ENCODE measurements at places on chromosomes 5 and 9.
A peak's percentile ranks its signal among the peaks of the same experiment; 100 is the strongest.

GRCh38 chr9:16100537-16101091, 547.8 kb downstream of the CCDC171 start:
- DNase-seq = no peak

GRCh38 chr5:61275841-61276240, 56.2 kb upstream of the ZSWIM6 start:
- no peak for DNase-seq

GRCh38 chr5:14223372-14223771, 80.2 kb downstream of the TRIO start:
- DNase-seq = no peak

DNA sequence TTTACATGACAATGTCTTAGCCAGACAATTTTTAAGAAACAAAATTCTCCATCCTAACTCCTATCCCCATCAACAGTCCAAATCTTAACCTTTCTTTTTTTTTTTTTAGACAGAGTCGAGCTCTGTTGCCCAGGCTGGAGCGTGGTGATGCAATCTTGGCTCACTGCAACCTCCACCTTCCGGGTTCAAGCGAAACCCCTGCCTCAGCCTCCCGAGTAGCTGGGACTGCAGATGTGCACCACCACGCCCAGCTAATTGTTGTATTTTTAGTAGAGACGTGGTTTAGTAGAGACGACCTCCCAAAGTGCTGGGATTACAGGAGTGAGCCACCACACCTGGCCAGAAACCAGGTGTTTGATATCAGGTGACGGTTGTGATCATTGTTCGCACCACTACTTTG, 10.2 kb downstream of the ABL1 start:
- DNase-seq = no peak

DNA sequence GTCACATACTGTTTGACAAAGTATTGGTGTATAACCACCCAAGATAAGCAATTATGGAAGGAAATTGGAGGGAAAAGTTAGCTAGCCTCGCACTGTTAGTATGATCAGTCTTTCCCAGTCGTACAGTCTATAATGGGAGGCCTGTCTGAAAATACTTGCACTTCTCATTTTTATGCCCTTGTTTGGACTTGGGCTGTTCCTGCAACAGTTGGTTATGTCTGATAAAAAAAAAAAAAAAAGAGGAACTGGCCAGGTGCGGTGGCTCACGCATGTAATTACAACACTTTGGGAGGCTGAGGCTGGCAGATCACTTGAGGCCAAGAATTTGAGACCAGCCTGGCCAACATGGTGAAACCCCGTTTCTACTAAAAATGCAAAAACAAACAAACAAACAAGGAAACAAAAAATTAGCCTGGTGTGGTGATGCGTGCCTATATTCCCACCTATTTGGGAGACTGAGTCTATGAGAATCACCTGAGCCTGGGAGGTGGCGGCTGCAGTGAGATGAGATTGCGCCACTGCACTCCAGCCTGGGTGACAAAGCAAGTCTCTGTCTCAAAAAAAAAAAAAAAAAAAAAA, 58.3 kb upstream of the ANKRD33B start:
- no peak for DNase-seq

DNA sequence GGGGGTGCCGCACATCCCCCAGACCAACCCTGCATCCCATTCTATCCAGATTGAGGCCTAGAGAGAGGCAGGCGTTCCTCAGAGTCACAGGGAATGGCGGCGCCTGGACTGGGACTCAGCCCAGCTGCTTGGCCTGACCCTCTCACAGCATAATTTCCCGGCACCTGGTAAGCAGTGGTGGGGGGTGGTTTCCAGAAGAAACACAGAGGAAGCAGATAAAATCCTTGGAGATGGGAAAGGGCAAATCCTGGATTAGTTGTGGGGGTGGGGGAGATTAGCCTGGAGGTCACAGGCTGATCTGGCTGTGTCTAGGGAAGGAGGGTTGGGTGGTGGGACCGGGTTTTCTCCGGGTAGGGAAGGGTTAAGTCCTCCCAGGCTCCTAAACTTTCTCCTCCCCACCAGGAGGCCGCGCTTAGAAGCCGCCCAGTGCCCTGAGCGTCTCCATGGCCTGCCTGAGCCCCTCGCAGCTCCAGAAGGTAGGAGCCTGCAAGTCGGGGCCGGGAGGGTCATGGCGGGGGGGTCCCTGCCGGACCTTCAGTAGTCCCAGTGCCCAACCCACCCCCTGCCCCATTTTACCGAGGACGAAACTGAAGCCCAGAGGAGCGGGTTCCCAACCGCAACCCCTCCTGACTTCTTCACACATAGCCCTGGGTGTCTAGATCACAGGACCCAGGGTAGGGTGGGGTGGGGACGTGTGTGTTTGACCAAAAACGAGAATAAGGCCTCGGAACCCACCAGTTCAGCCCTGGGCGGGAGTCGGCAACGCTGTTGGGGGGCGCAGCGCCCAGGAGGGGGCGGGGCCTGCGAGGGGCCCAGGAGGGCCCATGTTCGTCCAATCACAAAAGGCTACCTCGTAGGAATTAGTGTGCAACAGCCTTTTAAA, 1.3 kb downstream of the PHYHD1 start:
- no peak for DNase-seq

DNA sequence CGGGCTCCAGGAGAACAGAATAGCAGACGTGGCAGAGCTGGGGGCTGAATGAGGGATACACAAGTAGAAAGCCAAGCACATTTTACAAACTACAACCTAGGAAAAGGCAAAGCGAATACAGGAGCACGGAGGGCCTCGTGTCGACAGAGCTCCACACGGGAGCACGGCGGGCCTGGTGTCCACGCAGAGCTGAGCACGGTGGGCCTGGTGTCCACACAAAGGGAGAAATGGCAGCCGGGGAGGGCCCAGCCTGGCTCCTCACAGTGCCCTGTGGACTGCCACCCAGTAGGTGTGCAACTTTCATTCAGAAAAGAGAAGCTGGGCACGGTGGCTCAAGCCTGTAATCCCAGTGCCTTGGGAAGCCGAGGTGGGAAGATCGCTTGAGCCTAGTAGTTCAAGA, 3.4 kb upstream of the INPP5E start:
- no peak for DNase-seq

GRCh38 chr9:38621434-38622287, 1.3 kb upstream of the ANKRD18A start:
- DNase-seq = no peak

- peak; percentile 9 for DNase-seq
Measured at GRCh38 chr5:138111937-138112336, 27.3 kb downstream of the NME5 start.

- DNase-seq = no peak
Measured at GRCh38 chr5:24385070-24385469, 259.7 kb downstream of the CDH10 start.

- no peak for DNase-seq
Measured at GRCh38 chr5:27290172-27290571, 251.8 kb upstream of the CDH9 start.

- DNase-seq = no peak
Measured at GRCh38 chr9:119088002-119088547, 281.2 kb downstream of the BRINP1 start.

- no peak for DNase-seq
Measured at GRCh38 chr5:157785801-157786200, 42.3 kb downstream of the LSM11 start.

DNA sequence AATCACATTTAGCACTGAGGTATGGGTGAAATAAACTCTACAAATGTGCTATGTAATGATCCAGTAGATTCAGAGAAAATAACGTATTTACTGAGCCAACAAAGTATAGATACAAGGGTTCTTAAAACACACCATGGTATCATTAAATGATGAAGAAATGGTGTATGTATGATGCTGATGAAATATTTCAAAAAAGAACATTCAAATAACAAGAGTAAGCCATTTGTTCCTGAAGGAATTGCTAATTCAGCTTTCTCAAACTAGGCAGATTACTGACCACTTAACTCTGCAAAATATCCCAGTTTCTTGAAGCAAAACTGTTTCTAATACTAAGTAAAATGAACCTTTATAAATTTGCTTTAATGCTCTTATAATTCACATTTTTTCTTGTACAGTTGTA, 97.6 kb upstream of the IFNE start:
- no peak for DNase-seq

DNA sequence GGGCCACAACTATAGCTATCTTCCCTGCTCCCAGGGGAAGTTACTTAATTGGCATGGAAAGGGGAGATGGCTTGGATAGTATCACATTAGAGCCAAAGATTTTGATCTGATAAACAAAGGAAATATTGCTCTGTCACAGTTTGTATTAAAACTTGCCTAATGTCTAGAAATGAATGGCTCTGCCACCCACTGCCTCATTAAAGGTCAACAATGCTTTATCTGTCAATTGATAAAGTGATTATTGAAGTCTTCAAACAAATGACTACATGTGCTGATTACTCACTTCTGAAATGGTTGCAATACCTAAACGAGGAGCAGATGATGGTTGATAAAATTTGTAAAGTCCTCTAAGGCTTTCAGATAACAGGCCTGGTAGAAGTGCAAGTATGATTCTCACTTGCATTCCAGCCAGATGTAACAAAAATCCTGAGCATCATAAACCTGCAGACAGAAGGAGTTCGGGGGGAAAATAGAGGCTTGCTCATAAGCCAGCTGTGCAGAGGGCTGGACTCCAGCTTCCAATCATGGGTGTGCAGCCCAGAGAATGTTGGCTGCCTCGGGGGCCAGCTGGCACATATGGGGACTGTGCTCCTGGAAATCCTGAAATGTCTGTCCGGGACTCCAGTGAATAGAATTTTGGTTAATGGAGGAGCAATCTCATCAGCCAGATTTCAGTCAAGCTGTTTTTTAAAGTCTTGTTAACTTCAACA, 200.5 kb upstream of the SLC27A6 start:
- DNase-seq = no peak

- DNase-seq = no peak
Measured at GRCh38 chr5:76082772-76083554, at the start of gene SV2C. Gene SV2C, plus strand, starts transcription at chr5:76083383. Its CDS starts 48,368 bp downstream, at chr5:76131751.

GRCh38 chr5:158565017-158565789, 534.5 kb downstream of the EBF1 start:
- DNase-seq = no peak

- DNase-seq = no peak
Measured at GRCh38 chr5:147327421-147327820, 92.6 kb downstream of the STK32A start.

DNA sequence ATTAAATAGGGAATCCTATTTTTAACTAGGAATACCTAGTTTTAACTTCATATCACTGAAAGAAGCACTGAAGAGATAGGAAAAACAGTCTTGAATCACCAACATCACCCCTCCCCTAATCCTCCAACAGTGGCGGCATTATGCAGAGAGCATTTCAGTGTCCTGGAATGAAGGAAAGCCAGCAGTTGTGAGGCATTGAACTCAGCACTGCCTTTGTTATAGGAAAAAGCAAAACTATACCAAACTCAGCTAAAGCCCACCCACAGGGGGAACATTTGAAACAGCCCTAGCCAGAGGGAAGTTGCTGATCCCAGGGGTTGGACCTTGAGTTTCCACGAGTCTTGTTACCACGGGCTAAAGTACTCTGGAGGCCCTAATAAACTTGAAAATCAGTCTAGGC, 310.6 kb upstream of the EDIL3 start:
- no peak for DNase-seq

GRCh38 chr5:151248651-151249050, 4.3 kb upstream of the GM2A start:
- no peak for DNase-seq

GRCh38 chr5:178182158-178182876, 4.9 kb downstream of the GMCL2 start:
- DNase-seq = no peak

DNA sequence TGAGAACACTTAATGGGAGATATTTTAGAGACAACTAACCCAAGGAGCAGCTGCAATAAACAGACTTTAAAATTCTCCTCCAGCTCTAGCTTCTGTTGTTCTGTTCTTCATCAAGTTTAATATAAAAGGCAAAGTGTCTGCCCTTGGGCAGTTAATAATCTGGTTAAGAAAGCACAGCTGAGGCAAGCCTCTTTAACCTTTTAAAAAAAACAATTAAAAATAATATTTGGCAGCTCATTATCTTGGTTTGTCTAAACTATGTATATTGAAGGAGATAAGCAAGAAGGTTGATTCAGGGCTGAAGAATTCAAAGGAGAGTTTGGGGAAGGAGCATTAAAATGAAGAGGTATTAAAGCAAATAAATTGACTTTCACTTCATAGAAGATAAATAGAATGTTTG, 75.4 kb downstream of the TSSK1B start:
- no peak for DNase-seq

DNA sequence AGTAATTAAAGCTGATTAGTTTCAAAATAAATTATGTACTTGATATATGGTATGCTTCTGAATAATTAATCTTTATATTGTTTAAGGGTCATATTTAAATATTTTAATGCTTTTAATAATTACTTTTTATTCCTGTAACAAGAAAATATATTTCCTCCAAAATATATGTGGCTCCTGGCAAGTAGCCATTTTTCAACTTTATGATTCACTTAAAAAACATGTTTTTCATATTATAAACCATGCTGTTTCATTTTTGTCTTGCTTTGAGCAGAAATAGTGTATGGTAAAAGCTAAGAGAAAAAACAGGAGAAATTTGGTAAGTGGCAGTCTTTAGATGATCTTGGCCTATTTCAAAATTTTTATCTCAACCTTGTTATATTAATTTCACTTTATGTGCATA, 14.6 kb downstream of the SPATA9 start:
- no peak for DNase-seq

DNA sequence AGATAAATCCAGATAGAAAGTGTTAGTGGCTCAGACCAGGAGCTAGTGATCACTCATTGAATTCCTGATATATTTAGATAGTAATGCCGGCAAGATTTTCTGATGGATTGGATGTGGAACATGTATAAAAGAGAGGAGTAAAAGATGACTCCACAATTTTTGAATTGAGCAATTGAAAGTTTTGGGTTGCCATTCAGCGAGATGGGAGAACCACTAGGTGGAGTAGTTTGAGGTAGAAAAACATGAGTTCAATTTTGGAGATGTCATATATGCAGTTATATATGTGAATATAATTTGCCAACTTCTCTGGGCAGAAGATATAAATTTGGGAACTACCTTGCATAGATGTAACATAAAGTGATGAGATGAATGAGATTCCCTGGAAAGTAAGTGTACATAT, 502.5 kb upstream of the SEMA6A start:
- no peak for DNase-seq

GRCh38 chr9:2085716-2086115, 70.6 kb downstream of the SMARCA2 start:
- peak; percentile 62 for DNase-seq

DNA sequence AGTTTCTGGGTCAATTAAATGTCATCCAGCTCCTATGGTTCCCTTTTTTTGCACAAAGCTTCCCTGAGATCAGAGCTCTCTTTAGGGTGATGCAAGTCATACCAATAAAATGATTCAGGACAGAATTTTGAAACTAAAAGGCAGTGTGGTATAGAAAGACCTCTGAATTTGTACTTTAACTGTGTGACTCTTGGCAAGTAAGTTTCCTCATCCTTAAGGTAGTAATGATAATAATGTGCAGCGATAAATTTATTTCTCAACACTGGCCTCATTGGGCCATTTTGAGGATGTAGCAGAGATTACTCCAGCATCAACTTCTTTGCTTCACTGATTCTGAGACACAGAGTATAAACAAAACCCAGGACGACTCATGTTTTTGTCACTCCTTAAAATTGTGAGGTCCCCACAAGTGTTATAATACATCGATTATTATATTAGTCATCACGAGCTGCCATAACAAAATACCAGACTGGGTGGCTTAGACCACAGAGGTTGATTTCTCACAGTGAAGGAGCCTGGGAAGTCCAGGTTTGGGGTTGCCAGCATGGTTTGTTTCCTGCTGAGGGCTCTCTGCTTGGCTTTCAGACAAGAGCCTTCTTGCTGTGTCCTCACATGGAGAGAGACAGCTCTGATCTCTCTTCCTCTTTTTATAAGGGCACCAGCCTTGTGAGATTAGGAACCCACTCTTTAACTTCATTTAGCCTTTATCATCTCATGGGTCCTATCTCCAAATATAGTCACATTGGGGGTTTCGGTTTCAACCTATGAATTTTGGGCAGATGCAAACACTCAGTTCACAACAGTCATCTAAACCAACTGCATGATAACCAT, 293.0 kb downstream of the ZNF608 start:
- peak; percentile 44 for DNase-seq
